Mesothelial cell of epicardium (in vitro differentiated cells): ENCODE measurements at places on chromosomes 11 and 22.
A peak's percentile ranks its signal among the peaks of the same experiment; 100 is the strongest.

- DNase-seq: no peak
Observed at GRCh38 chr11:1752907-1753228, 2.5 kb upstream of the IFITM10 start.

- DNase-seq: no peak
Observed at GRCh38 chr11:105579111-105579510, 30.8 kb upstream of the GRIA4 start.

GRCh38 chr11:45266676-45267020, 19.5 kb downstream of the SYT13 start:
- no peak for DNase-seq

- no peak for DNase-seq
Observed at GRCh38 chr22:41347066-41347859, 34.5 kb upstream of the TEF start.

GRCh38 chr11:73525611-73526010, 72.3 kb downstream of the FAM168A start:
- no peak for DNase-seq

DNA sequence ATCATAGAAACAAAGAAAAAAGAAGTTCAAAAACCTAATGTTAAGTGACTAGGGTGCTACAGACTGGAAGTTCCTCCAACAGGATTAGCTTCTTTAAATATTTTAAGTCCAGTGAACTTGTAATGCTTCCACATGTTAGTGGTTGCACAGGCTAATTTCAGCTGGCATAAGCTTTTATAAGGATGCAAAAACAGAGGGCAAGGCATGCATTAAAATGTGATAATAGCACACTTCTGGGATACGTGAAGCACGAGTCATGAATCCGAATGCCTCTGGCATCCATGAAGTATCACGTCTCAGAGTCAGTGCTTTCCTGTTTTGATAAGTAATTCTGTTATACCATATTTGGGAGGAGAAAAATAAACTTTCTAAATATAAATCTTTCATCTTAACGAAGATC, 106.8 kb downstream of the DCDC1 start:
- DNase-seq: no peak

DNA sequence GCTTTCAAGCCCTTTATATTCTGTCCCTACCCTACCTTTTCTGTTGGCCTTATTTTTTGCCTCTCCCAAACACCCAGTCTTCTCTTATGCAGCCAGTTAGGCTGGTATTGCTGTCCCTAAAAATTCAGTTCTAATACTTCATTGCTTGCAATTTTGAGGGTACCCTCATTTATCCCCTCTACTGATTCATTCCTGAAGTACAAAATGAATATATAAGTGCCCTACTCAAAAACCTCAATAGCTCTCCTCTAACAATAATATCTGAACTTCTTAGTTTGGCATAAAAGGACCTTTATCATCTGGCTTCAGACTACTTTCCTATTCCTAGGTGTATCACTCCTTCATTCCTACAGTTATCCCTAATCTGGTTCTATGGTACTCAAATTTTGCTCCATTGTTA, 5.2 kb upstream of the EIF4G2 start:
- no peak for DNase-seq

DNA sequence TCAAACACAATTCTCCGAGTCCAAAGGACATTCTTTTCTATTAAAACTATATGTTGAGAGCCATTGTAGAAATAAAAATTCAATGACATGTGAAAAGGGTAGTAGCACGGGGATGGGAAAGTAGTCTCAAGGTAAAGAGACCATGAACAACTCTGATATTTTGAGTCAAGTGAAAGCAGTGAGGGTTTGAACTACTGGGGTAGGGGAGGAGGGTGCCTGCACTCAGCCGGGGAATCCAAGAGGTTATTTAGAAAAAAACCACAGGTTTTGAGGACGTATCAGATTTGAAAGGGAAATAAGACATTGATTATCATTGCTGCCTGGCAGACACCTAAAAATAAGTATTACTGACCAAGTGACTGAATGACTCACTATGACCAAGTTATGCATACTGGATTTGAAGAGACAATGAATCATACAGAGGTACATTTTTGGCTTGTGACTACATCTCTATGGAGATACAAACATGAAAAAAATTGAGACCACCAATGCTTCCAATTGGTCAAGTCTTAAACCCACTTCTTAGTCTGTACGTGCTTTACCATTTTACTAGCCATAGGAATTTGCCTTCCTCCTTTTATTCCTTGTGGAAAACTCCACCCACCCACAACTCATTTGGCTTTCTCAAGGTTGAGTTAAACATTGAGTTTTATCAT, 2.2 kb upstream of the OR52H1 start:
- DNase-seq: no peak

- no peak for DNase-seq
Observed at GRCh38 chr11:33701302-33702230, 940 bp upstream of the C11orf91 start.

- DNase-seq: no peak
Observed at GRCh38 chr11:6025056-6025455, 5.5 kb downstream of the OR56A1 start.

- DNase-seq: no peak
Observed at GRCh38 chr11:2685566-2686359, 14.0 kb downstream of the KCNQ1OT1 start.

DNA sequence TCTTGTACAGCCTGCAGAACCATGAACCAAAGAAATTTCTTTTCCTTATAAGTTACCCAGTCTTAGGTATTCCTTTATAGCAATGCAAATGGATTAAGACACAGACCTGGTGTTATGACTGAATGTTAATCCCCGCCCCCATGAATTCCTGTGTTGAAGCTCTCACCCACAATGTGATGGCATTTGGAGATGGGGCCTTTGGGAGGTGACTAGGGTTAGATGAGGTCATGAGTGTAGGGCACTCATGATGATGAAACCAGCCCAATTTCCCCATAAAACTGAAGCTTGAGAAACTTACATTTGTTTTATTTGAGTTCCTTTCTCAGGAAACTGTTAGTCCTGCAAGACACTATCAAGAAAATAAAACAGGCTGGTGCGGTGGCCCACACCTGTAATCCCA, 115.8 kb upstream of the THY1 start:
- DNase-seq: no peak

- peak; percentile 49 for DNase-seq
Observed at GRCh38 chr11:63839508-63840355, 822 bp downstream of the MARK2 start.

GRCh38 chr22:49976439-49977175, 16.0 kb downstream of the PIM3 start:
- no peak for DNase-seq

DNA sequence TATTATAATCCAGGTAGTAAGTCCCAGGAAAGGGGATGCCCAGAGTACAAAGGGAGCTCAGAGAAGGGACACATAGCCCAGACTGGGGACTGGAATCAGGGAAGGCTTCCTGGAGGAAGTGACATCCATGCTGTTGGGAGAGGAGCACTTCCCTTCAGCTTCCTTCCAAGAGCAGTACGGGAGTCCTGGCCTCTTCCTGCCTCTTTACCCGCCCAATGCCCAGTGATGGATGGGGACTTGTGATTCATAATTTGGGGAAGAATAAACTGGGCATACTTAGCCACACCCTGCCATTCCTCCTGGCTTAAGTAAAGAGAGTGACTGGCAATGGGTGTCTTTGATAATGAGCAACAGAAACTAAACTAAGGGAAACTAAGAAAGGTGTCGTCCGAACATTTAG, 11.5 kb downstream of the C11orf91 start:
- DNase-seq: no peak

DNA sequence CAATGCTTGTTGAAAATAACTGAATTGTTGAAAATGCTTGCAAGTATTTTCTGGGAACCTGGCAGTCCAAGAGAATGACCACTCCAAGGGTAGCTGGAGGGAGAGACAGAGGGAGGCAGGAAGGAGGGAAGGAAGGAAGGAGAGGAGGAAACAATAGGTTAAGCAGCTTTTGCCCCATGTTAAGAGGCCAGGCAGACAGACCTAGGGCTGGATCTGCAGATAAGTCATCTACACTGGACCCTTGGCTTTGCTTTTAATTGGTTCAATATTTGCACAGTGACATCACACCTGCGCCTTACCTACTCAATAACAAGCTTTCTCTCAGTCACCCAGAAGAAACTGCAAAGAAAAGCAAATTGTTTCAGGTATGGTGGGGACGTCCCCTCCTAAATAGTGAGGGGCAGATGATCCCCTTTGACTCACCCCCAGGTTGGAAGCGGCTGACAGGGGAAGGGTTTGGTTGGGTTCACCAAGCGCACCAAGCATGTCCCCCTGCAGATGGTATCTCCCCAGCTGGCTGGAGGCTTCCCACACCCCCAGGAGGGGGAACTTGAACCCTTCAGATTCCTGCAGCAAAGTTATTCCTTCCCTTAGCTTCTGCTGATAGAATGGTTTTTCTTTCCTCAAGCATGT, 24.3 kb downstream of the MYH9 start:
- DNase-seq: no peak

GRCh38 chr11:22703040-22703439, 36.6 kb downstream of the GAS2 start:
- DNase-seq: no peak

DNA sequence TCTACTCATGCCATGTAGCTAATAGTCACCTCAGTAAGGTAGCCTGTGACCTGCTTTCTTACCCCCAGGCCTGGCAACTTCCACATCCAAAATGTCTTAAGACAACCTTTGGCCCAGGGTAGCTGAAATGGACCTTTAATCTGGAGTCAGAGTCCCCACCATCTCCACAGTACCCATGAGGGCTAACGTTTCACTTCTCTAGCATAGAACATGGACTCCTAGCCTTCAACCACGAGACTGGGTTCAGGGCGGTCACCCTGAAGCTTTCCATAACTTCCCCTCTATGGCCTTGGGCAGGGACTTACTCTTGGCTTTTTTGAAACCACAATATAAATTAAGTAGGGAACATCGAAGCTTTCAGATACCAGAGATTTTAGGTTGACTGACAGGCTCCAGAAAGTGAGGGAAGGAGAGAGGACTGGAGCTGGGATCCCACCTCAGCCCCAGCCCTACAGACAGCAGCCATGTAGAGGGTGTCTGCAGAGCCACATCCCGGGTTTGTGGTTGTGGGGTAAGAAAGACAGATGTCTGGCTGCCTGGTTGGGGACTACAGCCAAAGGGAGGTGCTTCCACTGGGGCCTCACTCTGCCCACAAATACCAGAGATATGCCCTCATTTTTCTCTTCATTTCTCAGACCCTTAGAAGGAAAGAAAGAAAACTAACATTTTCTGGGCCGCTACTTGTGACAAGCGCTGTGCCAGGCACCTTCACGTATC, 2.6 kb downstream of the TBC1D10A start:
- no peak for DNase-seq

- no peak for DNase-seq
Observed at GRCh38 chr11:15150507-15150906, 35.8 kb downstream of the INSC start.

GRCh38 chr11:61053191-61053590, 49.1 kb upstream of the CD5 start:
- DNase-seq: no peak

- DNase-seq: no peak
Observed at GRCh38 chr22:25090225-25090890, 109.3 kb upstream of the CRYBB3 start.

- no peak for DNase-seq
Observed at GRCh38 chr22:21960200-21961126, 7.8 kb upstream of the PPM1F start.

DNA sequence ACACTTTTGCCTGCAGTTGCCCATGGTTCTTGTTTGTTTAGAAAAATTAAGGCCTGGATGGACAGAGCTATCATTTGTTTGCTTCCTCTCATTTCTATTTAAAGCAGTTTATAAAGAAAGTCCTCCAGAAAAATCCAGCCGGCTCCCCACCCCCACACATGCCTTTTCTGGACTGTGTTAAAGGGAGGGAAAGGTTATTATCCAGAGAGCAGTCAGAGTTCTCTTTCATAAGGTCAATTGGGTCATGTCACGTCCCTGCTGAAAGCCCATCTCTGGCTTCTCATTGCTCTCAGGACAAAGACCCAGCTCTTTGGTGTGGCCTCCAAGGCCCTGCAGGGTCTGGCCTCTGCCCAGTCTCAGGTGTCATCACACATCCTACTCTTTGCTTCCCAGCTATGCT, 9.8 kb upstream of the GRK3 start:
- no peak for DNase-seq

DNA sequence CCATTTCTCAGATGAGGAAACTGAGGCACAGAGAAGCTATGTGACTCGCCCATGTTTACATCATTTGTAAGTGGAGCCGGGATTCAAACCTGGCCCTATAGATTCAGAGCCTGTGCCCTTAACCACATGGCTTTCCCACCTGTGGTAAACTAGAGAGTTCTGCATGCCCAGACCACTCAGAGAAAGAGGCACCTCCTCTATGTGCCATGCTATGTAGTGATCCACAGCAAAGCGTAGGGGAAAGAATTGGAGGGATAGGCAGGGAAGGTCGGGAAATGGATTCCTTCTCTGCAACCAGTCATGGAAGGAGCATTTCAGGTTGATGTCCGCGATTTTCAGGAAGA, 15.4 kb upstream of the POU2AF2 start:
- no peak for DNase-seq

- DNase-seq: no peak
Observed at GRCh38 chr11:74520927-74521665, 27.6 kb upstream of the LIPT2 start.

GRCh38 chr11:110329445-110329844, 33.0 kb upstream of the RDX start:
- no peak for DNase-seq

DNA sequence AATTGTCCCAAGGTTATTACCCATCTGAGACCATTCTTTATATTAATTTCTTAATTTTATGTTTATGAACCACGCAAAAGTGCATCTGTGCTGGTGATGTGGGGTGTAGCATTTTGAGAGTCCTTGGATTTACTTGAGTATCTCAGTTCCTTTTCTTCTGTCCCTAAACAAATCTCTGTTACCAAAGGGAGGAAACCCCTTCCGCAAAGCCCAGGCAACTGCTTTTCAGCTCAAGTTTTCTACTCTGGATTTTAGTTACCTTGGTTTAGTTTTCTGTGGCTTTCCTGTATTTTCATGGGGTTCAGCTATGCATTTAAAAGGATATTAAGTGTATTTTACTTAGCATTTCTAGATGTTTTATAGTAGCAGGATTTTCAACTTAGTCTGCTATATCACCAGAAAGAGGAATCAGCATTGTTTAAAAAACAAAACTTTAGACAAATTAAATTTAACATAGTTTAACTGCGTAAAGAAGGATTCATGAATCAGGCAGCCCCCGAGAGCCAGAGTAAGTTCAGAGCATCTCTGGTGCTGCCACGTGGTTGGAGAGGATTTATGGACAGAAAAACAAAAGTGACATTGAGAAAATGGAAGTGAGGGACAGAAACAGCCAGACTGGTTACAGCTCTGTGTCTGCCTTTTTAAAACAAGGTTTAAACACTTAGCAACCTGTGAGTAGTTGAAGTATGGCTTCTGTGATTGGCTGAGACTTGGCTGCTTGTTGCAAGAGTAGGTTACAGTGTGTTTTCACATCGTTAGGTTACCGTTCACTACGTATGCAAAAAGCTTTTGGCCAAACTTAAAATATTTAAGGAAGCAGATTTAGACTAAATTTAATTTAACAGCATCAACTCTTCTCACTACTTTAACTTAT, 9.6 kb downstream of the ADM start:
- no peak for DNase-seq

DNA sequence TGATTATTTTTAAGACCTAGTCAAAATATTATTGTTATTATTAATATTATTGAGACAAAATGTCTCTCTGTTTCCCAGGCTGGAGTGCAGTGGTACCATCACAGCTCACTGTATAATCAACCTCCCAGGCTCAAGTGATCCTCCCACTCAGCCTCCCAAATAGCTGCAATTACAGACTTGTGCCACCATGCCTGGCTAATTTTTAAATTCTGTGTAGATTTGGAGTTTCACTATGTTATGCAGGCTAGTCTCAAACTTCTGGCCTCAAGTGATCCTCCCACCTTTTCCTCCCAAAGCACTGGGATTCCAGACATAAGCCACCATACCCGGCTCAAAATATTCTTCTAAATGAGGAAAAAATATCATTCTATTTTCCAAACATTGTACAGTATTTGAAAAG, 37.0 kb downstream of the SLC36A4 start:
- DNase-seq: no peak
